Breast epithelium (tissue), 4 donors: ENCODE measurements at places on chromosomes 6 and 20.

- no peaks in the 10 kb centered on the region for H3K4me1 ChIP-seq
- H3K27ac ChIP-seq, result no peak overlapping the region
- no peaks in the 10 kb centered on the region for H3K36me3 ChIP-seq
- no peak for DNase-seq
- no peak overlapping the region for H3K4me3 ChIP-seq
Measured at GRCh38 chr6:15561447-15562199, 101.2 kb downstream of the DTNBP1 start.

- H3K4me3 ChIP-seq, result no peak overlapping the region
- no peak overlapping the region for H3K27ac ChIP-seq
- no peaks in the 10 kb centered on the region for H3K36me3 ChIP-seq
- no peaks in the 10 kb centered on the region for H3K4me1 ChIP-seq
- H3K27me3 ChIP-seq, result peaks cover 17% of the 10 kb centered on the region
- DNase-seq, result no peak
Measured at GRCh38 chr20:59416916-59417315, 116.5 kb downstream of the EDN3 start.

DNA sequence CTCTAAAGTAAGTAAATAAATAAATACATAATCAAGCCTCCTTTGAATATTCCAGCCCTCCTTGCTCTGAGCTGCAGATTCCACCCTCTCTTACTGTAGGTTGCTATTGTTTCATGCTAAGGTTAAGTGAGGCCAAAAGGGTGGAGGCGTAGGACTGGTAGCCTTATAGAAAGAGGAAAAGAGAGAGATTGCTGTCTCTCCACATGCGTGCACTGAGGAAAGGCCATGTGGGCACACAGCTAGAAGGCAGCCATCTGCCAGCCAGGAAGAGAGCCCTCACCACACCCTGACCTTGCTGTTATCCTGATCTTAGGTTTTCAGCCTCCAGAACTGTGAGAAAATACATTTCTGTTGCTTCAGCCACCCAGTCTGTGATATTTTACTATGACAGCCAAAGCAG is 87.4 kb upstream of the SHLD1 start:
- H3K27me3 ChIP-seq, result no peaks in the 10 kb centered on the region
- DNase-seq, result no peak
- H3K4me3 ChIP-seq, result no peak overlapping the region
- peaks cover 10% of the 10 kb centered on the region for H3K4me1 ChIP-seq

- no peak for DNase-seq
- H3K4me1 ChIP-seq, result no peaks in the 10 kb centered on the region
- no peaks in the 10 kb centered on the region for H3K36me3 ChIP-seq
- H3K4me3 ChIP-seq, result no peak overlapping the region
Measured at GRCh38 chr6:104226790-104227446, 632.8 kb downstream of the HACE1 start.

GRCh38 chr6:3601570-3601969 is 144.7 kb upstream of the SLC22A23 start:
- H3K4me3 ChIP-seq, result no peak overlapping the region
- no peak overlapping the region for H3K27ac ChIP-seq
- H3K36me3 ChIP-seq, result no peaks in the 10 kb centered on the region
- no peaks in the 10 kb centered on the region for H3K4me1 ChIP-seq
- no peak for DNase-seq

DNA sequence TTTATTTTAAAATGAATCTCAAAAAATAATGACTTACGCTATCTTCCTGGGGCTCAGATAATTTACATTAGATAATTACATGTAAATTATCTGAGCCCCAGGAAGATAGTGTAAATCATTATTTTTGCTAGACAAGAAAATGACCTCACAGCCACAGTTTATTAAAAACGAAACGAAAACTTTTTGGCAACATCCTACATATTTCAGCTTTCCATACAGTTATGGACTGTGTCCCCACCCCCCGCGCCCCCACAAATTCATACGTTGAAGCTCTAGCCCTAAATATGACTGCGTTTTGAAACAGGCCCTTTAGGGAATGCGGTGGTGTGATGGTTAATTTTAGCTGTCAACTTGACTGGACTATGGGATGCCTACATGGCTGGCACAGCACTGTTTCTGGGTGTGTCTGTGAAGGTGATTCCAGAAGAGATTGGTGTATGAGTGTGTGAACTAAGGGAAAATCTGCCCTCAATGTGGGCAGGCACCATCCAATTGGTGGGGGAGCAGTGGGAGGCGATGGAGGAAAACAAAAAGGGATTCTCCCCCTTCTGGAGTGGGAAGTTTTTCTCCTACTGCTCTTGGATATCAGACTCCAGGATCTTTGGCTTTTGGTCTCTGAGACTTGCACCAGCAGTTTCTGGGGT is 52.6 kb downstream of the TRPC4AP start:
- H3K4me3 ChIP-seq, result no peak overlapping the region
- H3K36me3 ChIP-seq, result peaks cover 2% of the 10 kb centered on the region
- no peak for DNase-seq
- no peak overlapping the region for H3K27ac ChIP-seq

GRCh38 chr6:87029711-87030314 is 65.1 kb downstream of the CGA start:
- DNase-seq, result no peak
- no peaks in the 10 kb centered on the region for H3K27me3 ChIP-seq
- H3K36me3 ChIP-seq, result no peaks in the 10 kb centered on the region
- no peaks in the 10 kb centered on the region for H3K4me1 ChIP-seq

DNA sequence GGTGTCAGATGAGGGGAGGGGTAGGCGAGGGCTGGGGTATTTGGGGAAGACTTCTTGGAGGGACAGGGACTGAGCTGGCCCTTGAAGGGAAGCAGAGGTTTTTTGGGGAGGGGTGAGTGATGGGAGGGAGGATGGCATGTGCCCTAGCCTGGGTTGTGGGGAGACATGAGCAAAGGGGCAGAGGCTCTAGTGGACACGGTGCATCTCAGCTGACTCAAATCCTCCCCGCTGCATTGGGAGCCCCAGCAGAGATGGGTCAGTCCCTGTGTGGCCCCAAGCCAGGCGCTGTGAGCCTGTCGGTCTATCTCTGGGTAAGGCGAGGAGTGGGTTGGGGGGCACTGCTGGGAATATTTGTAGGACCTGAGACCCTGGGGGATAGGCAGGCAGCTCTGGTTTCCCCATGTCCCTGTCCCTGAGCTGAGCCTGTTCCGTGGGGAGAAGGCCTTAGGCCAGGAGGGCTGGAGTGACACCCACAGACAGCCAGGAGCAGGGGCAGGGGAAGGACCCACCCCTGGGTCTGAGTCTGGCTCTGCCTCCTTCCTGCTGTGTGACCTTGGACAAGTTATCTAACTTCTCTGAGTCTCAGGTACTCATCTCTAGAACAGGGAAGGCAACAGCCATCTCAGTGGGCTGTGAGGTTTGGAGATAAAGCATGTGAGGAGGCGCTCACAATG is 36.0 kb downstream of the SPDEF start:
- no peaks in the 10 kb centered on the region for H3K36me3 ChIP-seq
- no peak overlapping the region for H3K4me3 ChIP-seq
- H3K4me1 ChIP-seq, result no peaks in the 10 kb centered on the region
- H3K27me3 ChIP-seq, result no peaks in the 10 kb centered on the region

GRCh38 chr6:124396361-124396760 is 565.9 kb upstream of the RNF217 start:
- DNase-seq, result no peak
- H3K27ac ChIP-seq, result no peak overlapping the region
- H3K27me3 ChIP-seq, result no peaks in the 10 kb centered on the region
- no peak overlapping the region for H3K4me3 ChIP-seq
